ENCODE measurements at places on chromosomes 12 and 14.

- no peak for DNase-seq
These were observed 853.0 kb downstream of the TRHDE start for GRCh38 chr12:73125148-73125547.

GRCh38 chr14:63766611-63767010, 38.7 kb upstream of the SGPP1 start:
- DNase-seq: no peak

GRCh38 chr12:71565535-71565934, 98.1 kb downstream of the ZFC3H1 start:
- DNase-seq: no peak

GRCh38 chr12:15772405-15773018, 16.7 kb downstream of the EPS8 start:
- DNase-seq: no peak

GRCh38 chr12:2094597-2094996, 41.8 kb downstream of the CACNA1C start:
- no peak for DNase-seq

Measured in heart right ventricle (tissue), 16 donors.